ENCODE measurements at places on chromosomes 3 and 15.
A peak's percentile ranks its signal among the peaks of the same experiment; 100 is the strongest.

DNA sequence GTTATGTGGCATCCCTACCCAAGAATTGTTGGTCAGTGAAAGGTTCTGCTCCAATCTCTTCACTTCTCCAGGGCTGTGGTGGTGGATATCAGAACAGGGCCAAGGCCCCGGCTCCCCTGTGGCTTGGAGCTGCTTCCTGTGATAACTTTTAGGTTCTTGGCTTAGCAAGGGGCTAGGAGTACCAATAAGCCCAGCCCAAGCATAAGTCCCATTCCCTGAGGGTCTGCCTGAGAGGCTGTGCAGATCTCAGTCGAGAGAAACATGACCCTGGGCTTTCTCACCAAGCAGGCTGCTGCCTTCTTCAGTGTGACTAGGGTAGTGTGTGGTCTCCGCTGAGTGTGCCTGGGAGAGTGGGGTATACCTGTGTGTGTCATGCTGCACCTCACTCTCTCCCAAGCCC, 7.1 kb downstream of the CLK3 start:
- DNase-seq, result no peak

DNA sequence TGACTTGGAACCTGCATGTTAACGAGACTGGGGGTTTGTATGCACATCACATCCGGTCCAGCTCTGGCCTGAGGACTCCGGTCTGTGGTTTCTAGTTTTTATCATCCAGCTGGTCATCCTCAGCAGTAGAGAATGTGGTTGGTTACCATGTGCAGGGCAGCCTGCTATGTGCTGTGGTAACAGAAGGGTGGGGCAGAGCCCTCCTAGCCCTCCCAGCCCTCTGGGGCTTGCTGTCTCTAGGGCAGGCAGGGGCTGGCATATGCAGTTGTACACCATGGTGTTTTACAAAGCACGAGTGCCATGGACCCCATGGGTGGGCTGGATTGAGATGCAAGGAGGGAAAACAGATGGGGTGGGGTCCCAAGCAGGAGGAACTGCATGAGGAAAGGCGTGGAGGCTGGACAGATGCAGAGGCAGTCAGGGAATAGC, 70.2 kb downstream of the APBA2 start:
- DNase-seq, result peak; percentile 24

DNA sequence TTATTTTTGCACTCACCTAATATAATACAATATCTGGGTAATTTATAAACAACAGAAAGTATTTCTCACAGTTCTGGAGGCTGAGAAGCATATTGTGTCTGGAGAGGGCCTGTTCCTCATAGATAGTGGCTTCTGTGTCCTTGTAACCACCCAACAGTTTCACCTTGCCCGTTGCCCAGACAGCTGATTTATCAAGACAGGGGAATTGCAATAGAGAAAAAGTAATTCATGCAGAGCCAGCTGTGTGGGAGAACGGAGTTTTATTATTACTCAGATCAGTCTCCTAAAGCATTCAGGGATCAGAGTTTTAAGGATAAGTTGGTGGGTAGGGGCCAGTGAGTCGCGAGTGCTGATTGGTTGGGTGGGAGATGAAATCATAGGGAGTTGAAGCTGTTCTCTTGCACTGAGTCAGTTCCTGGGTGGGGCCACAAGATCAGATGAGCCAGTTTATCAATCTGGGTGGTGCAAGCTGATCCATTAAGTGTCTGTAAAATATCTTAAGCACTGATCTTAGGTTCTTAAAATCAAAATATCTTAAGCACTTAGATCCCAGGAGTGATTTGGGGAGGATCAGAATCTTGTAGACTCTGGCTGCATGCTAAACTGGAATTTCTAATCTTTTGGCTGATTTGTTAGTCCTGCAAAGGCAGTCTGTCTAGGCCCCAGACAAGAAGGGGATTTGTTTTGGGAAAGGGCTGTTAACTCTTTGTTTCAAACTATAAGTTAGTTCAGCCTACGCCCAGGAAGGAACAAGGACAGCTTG, 33.9 kb upstream of the C15orf39 start:
- DNase-seq, result no peak

GRCh38 chr3:196651819-196652218, 12.3 kb downstream of the NRROS start:
- DNase-seq, result no peak

DNA sequence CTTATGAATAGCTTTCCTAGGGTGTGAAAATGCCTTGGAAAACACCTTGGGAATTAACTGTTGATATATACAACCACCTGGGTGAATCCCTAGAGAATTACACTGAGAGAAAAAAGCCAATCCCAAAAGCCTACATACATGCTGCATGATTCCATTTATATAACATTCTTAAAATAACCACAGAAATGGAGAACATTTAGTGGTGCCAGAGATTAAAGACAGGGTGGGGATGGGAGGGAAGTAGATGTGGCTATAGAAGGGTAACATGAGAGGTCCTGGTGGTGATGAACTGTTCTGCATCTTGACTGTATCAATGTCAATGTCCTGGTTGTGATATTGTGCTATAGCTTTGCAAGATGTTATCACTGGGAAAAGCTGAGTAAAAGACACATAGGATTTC, 291.0 kb downstream of the CLSTN2 start:
- DNase-seq, result no peak

DNA sequence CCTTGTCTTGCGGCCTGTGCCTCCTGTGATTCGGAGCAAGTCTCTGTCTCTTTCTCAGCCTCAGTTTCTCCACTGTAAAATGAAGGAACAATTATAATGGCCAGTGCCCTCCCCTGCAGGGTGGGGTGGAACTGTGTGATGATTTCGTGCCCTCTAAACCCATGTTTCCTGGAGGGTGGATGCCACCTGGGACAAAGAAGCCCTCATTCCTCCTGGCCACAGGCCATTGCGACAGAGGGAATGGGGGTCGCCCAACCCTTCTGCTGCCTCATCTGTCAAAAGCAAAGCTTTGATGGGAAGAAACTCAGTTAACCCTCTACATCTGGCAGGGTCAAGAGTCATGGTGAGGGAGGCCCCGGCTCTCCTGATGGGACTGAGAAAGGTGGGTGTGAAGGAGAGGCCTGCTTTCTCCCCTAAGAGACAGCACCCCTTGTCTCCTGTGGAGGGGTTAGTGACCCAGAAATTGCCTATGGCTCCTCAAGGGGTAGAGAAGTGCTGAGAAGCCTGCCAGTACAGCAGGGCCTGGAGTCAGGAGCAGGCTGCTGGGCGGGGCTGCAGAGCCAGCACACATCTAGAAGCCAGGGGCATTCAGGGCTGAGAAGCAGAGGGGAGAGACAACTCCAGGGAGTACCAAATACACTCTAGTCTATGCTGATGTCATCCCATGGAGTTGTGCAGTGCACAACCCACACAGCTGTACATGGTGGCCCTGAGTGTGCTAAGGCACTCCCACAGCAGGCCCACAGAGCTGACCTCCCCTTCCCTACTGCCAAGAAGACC, 61.0 kb downstream of the PLXNA1 start:
- DNase-seq, result no peak

GRCh38 chr3:57145852-57146251, 19.3 kb downstream of the IL17RD start:
- DNase-seq, result no peak

DNA sequence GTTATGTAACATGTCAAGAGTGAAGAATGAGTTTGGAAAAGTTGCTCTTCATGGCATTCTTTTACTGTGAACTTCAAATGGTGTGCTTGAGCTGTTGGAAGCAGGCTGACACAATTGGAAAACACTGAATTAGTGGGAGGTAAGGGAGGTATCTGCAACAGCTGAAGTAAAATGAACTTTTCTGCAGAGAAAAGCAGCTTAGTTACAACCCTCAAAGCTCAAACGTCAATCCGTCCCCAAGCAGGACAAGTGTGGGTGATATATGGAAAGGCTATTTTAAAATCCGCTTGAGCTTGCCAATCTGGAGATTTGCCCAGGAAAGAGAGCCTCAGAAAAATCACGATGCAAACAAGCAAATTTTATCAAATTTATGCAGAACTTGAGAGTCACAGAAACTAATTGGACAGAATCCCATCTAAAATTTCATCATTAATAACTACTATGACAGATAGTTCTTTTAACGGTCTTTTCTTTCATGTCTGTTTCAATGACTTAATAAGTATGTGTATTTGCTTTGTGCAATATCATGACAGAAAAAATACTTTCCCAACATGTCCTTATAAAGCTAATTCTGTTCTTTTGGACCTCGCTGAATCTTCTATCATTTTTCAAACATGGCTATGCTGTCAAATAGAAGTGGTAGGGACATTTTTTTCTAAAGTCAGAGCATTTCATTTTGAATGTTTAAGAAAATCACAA, 266.6 kb upstream of the SLITRK3 start:
- DNase-seq, result no peak
